ENCODE measurements at places on chromosomes 7 and 10.

DNA sequence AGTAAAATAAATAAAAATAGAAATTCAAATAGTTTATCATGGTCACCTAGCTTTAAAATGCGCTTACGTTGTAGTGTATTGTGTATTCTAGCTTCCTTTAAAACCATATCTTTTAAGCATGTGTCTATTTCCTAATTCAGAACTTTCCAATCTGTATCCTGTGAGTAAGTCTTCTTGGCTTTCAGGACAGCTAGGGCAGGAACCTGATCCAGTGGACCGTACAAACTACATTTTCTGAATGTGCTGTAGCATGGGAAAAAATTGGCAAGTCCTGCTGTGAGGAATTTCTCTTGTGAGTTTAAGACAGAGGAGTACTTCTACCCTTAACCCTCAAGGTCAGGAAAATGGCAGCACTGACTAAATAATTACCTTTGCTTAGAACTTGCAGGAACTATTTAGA lies 12.1 kb downstream of the OPN1SW start:
- no peaks in the 10 kb centered on the region for H3K27me3 ChIP-seq
- no peak for DNase-seq
- H3K27ac ChIP-seq = no peak overlapping the region
- no peaks in the 10 kb centered on the region for H3K4me1 ChIP-seq
- no peak overlapping the region for H3K4me3 ChIP-seq

GRCh38 chr7:114242992-114243507 lies 171.6 kb upstream of the FOXP2 start:
- H3K4me1 ChIP-seq = no peaks in the 10 kb centered on the region
- H3K27me3 ChIP-seq = no peaks in the 10 kb centered on the region
- DNase-seq = no peak
- no peaks in the 10 kb centered on the region for H3K36me3 ChIP-seq
- no peak overlapping the region for H3K4me3 ChIP-seq
- H3K27ac ChIP-seq = no peak overlapping the region

DNA sequence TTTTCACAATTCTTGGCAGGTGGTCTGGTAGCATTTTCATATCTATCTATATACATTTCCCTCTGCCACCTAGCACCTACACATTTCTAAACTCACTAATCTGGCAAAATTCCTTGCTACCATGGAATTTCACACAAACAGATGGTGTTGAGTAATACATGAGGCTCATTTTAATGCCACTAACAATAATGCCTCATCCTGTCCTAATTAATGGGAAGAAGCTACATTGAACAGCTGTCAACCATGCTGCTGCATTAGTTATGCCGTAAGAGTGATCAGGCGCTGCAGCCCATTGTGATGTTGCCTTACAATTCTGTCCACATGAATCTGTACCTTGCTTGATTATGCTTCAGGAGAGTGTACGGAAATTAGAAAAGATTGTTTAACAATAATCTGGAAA lies 23.2 kb downstream of the COL1A2 start:
- no peaks in the 10 kb centered on the region for H3K27me3 ChIP-seq
- no peaks in the 10 kb centered on the region for H3K36me3 ChIP-seq
- DNase-seq = no peak
- H3K4me3 ChIP-seq = no peak overlapping the region
- no peaks in the 10 kb centered on the region for H3K4me1 ChIP-seq

- H3K36me3 ChIP-seq = no peaks in the 10 kb centered on the region
- peaks cover 53% of the 10 kb centered on the region for H3K4me1 ChIP-seq
- peak overlapping the region; percentile 96 for H3K27ac ChIP-seq
- H3K4me3 ChIP-seq = peak overlapping the region; percentile 83
- peak; percentile 78 for DNase-seq
Measured at GRCh38 chr7:139635526-139636302, 112.2 kb downstream of the CLEC2L start.

DNA sequence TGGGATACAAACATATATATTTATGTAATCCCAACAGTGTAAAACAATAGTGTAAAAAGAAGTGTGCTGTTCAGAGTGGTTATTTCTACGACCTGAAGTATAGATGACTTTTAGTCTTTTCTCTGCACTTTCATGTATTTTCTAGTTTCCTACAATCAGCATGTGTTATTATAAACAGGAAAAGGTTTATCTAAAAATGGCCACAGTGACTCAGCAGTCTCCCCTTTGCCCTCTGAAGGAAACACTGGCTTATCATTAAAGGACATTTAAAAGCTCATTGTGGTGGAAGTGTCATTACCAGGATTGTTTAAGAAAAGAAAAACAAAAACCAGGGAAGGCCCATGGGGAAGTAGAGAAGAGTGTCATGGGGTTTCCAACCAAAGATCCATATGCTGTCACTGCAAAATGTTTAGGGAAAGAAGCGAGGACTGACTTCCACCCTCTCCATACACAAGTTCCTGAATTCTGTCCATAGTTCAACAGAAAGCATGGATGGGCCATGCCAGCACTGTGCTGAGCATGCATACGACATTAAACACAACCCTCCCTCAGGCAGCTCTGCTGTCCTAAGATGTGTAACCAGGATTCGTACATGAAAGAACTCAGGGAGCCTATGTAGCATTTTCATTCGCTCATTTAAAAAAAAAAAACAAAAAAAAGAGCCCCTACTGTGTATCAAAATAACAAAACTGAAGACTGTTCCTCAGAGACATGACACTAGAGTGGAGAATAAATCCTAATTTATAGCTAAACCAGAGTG lies 10.2 kb downstream of the CYREN start:
- H3K36me3 ChIP-seq = peaks cover 63% of the 10 kb centered on the region
- peaks cover 68% of the 10 kb centered on the region for H3K4me1 ChIP-seq
- no peak for DNase-seq
- no peaks in the 10 kb centered on the region for H3K27me3 ChIP-seq
- peak overlapping the region; percentile 55 for H3K27ac ChIP-seq
- H3K4me3 ChIP-seq = no peak overlapping the region

DNA sequence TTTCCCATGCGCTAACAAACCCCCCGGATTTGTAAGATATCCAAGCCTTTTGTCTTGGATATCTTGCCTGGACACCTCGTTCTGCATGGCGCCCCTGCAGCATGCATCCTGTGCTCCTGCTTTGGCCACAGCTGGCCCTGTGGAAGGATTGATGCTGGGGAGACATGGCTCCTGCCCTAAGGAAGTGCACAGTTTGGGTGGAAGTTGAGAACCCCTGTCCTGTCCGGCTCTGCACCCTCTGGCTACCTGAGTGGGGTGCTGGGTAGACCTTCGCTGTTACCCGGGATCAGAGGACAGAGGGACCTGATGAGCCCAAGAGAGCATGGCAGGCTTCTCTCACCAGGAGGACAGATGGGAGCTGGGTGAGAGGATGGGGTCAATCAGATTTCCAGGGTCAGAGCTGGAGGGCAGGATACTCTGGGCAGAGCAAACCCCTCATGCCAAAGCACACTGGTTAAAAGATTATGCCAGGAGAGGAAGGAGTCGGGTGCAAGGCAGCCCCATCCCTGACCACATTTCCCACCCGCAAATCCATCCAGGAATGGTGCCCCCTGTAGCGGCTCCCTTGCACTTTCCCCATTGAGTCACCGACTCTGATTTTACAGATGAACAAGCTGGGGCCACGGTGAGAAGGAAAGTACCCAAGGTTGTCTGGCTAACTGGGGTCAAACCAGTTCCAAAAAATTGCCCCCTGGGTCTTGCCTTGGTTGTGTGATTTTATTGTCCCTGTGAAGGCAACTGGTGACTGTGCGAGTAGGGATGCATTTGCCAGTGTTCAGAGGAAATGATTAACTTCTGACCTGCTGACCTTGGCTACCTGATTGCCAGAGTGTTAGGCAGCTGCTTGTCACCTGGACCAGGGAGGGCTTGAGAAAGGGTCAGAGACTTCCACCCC lies 290.1 kb upstream of the ZMIZ1 start:
- no peak for DNase-seq
- no peaks in the 10 kb centered on the region for H3K36me3 ChIP-seq
- H3K27ac ChIP-seq = no peak overlapping the region
- no peaks in the 10 kb centered on the region for H3K4me1 ChIP-seq

- H3K27ac ChIP-seq = no peak overlapping the region
- no peaks in the 10 kb centered on the region for H3K27me3 ChIP-seq
- no peaks in the 10 kb centered on the region for H3K4me1 ChIP-seq
- no peak for DNase-seq
Measured at GRCh38 chr10:121406823-121407545, 191.3 kb downstream of the FGFR2 start.

GRCh38 chr10:120997313-120997712 lies 146.2 kb downstream of the WDR11 start:
- no peak overlapping the region for H3K4me3 ChIP-seq
- no peaks in the 10 kb centered on the region for H3K36me3 ChIP-seq
- H3K27me3 ChIP-seq = peaks cover 4% of the 10 kb centered on the region
